NCI-H1417 treated with DMSO at 0.1 percent for 48 hours (cell line): ENCODE measurements at places on chromosomes 3 and 15.

DNA sequence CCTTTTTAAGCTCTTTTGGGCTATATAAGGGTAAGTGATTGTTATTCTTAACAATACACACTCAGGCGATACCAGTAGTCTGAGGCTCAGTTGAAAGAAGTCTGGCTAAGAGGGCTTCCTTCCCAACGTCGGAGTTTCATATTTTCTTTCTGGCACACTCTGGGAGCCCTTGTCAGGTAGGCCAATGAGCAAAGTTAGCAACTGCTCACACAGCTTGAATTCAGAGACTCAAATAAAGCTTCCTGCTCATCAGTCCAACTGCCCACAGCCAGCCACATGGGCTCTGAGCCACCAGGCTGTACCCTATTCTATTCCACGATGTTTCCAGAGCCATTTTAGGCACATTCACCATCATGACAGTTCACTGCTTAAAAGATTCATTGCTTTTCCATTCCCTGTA is 155.1 kb upstream of the TBL1XR1 start:
- no peak for DNase-seq

- DNase-seq: no peak
These were observed 17.0 kb downstream of the CHRM5 start for GRCh38 chr15:33985287-33985686.

DNA sequence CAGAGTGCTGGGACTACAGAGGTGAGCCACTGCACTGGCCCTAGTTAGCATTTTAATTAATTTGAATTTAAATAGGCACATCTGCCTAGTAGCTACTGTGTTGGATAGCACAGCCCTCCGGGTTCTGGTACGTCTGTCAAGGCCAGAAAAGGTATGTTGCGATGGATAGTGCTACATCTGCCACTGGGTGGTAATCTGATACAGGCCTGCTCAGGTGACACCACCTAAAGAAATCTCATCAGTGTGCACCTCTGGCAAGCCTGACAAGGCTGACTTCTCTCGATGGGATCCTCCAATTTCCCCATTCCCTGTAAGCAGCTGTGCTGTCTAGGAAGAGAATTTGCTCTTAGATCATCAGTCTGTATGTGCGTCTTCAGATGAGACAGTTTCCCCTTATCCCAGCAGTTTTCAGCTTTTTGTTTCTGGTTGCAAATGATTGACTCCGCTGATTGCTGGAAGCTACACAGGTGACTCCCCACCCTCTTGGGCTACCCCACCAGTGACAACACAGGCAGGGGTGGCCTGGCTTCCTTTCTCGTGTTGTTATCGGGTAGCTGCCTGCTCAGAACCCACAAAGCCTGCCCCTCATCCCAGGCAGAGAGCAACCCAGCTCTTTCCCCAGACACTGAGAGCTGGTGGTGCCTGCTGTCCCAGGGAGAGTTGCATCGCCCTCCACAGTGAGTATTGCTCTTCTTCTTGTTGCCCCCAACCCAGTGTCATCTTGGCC is at the start of gene CCR9:
CCR9 (plus strand) TSS at position 565 of the 727 bp plus-strand sequence. CDS start 8,391 bp downstream, outside the sequence.
- DNase-seq: no peak

DNA sequence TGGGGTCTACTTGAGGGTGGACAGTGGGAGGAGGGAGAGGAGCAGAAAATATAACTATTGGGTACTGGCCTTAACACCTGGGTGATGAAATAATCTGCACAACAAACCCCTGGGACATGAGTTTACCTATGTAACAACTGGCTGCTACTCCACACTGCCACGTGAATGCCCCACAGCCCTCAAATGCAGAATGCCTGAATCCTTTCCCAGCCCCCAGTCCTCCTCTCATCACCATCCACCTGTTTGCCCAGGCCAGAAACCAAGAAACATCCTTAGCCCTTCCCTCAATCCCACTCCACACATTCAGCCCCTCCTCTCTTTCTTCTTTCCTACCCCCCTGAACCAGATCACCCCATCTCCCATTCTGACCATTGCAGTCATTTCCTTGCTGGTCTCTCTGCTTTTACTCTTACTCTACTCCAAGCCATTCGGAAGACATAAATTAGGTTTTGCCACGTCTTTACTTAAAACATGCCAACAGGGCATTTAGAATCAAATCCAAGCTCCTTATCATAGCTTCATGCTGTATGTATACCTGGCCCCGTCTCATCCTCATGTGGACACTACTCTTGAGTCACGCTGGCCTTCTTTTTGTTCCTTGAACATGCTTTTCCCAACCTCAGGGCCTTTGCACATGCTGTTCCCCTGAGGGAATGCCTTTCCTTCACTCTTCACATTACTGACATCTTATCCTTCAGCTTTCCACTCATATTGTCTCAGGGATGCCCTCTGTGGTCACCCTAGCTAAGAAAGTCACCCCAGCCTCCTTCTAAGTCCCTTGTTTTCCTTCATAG is 137.5 kb upstream of the ABHD17C start:
- DNase-seq: no peak

DNA sequence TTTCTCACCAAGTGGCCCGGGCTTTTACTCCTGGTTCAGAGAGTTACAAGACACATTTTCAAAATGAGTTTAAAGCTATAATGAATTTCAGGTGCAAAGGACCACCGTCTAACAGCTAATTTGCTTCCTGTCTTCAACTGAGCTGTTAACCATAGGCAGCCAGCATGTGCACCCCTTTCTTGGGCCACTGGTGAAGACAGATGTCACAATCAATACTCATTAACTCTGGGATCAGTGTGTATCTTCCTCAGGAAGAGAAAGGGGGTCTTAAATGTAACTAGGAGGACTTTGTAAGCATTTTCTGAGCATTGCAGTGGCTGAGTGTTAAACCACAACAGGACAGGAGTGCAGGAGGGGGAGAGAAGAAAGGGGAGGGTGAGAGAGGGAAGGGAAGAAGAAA is 750.7 kb upstream of the CFAP20DC start:
- no peak for DNase-seq

- no peak for DNase-seq
These were observed 128.3 kb downstream of the ATP10A start for GRCh38 chr15:25734680-25735355.

- no peak for DNase-seq
These were observed 266.7 kb downstream of the SLCO3A1 start for GRCh38 chr15:92120094-92120795.

GRCh38 chr3:157412323-157412855 is 24.3 kb upstream of the PTX3 start:
- no peak for DNase-seq

DNA sequence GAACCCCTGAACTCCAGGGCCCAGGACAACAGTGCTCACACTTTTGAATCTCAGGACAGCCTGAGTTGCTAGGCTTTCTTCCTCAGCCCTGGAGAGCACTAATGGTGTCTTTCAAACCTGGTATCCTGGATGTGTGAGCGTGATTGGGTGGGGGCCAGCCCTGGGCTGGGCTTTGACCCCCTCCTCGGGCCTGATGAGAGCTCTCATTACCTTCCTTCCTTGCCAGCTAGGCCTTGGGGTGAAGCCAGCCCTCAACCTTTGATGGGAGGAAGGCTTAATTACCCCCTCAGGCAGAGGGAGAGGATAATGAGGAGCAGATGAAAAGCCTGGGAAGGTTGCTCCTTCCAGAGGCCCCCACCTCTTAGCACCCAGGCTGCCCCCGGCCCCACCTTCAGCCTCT is 31.1 kb upstream of the INSYN1 start:
- no peak for DNase-seq
